ENCODE measurements at places on chromosomes 16 and 17. TPM values are rescaled to one million over a fixed set of nuclear protein-coding genes. Genes with fewer than 3 reads are reported as not detected.

Gene TOP2A
- 425 TPM for total RNA-seq

Gene G6PC1
- not detected for total RNA-seq

Gene CORO6
- total RNA-seq: 10.4 TPM

Gene OR1E2
- not detected for total RNA-seq

Gene RPTOR
- total RNA-seq: 50.8 TPM

Gene CACNG4
- total RNA-seq: not detected

Gene SOST
- total RNA-seq: not detected

Gene BAHCC1
- 0.02 TPM for total RNA-seq

Gene SECTM1
- 12.6 TPM for total RNA-seq
